Natural killer cell (primary cell): ENCODE measurements at places on chromosomes 5 and 9. TPM values are rescaled to one million over a fixed set of nuclear protein-coding genes. Genes with fewer than 3 reads are reported as not detected.

DNA sequence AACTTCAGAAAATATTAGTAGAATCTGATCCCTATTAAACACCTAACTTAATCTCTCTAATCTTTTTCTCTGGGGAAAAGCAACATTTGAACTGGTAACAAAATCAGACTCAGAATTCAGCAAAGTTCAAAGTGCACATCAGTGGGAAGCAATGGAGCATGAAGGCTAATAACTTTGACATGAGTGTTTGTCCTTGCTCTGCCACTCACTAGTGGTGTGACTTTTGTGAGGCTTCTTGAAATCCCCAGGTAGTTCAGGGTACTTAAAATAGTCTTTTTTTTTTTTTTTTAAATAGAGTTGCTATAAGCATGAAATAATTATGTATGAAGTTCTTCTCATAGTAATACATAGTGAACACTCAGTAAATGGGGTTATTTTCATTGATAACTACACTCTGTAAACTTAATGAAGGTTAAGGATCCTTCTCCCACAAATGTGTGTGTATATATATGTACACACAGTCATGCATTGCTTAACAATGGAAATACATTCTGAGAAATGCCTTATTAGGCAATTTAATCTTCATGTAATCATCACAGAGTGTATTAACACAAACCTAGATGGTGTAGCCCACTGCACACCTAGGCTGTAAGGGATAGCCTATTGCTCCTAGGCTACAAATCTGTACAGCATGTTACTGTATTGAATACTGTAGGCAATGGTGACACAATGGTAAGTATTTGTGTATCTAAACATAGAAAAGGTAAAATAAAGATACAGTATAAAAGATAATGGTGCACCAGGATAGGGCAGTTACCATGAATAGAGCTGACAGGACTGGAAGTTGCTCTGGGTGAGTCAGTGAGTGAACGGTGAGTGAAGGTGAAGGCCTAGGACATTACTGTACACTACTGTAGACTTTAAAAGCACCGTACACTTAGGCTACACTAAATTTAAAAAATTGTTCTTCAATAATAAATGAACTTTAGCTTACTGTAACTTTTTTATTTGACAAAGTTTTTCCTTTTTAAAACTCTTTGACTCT is 73.3 kb upstream of the HMHB1 start:
- no peaks in the 10 kb centered on the region for H3K36me3 ChIP-seq
- no peaks in the 10 kb centered on the region for H3K27me3 ChIP-seq
- no peak for DNase-seq
- no peak overlapping the region for H3K4me3 ChIP-seq

- H3K36me3 ChIP-seq: no peaks in the 10 kb centered on the region
- H3K27ac ChIP-seq: no peak overlapping the region
- no peak overlapping the region for H3K4me3 ChIP-seq
- no peaks in the 10 kb centered on the region for H3K27me3 ChIP-seq
- DNase-seq: no peak
- H3K4me1 ChIP-seq: no peaks in the 10 kb centered on the region
These were observed 128.5 kb downstream of the LURAP1L start for GRCh38 chr9:12903316-12903715.

DNA sequence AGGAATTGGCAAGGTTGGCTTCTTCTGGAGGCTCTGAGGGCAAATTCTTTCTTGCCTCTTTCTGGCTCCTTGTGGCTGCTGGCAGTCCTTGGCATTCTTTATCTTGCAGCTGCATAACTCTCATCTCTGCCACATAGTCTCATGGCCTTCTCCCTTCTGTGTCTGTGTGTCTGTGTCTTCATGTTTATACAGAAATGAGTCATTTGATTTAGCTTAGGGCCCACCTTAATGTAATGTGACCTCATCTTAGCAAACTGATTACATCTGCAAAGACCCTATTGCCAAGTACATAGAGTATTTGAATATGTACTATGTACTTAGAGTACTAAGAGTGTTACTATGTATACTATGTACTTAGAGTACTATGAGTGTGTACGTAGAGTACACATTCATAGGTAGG is 122.5 kb downstream of the RFK start:
- H3K4me3 ChIP-seq: no peak overlapping the region
- no peak overlapping the region for H3K27ac ChIP-seq
- no peak for DNase-seq
- H3K4me1 ChIP-seq: no peaks in the 10 kb centered on the region
- H3K36me3 ChIP-seq: no peaks in the 10 kb centered on the region
- no peaks in the 10 kb centered on the region for H3K27me3 ChIP-seq

DNA sequence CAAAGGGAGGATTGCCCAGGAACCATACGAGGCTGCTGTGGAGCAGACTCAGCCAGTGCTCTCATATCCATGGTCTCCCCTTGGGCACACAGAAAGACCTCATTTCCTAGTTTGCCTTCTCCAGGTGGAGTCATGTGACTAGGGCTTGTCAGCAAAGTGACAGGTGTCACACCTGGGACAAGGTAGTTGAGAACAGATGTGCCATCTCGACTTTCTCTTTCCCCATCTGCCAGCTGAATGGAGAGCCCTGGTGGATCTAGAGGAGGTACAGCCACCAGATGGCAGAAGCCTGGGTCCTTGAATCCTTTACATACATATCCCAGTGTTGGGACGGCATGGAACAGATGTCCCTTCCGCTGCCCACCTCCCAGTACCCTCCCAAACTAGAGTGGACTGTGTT is 42.9 kb upstream of the ALDOB start:
- no peak overlapping the region for H3K4me3 ChIP-seq
- no peak overlapping the region for H3K27ac ChIP-seq
- no peak for DNase-seq

DNA sequence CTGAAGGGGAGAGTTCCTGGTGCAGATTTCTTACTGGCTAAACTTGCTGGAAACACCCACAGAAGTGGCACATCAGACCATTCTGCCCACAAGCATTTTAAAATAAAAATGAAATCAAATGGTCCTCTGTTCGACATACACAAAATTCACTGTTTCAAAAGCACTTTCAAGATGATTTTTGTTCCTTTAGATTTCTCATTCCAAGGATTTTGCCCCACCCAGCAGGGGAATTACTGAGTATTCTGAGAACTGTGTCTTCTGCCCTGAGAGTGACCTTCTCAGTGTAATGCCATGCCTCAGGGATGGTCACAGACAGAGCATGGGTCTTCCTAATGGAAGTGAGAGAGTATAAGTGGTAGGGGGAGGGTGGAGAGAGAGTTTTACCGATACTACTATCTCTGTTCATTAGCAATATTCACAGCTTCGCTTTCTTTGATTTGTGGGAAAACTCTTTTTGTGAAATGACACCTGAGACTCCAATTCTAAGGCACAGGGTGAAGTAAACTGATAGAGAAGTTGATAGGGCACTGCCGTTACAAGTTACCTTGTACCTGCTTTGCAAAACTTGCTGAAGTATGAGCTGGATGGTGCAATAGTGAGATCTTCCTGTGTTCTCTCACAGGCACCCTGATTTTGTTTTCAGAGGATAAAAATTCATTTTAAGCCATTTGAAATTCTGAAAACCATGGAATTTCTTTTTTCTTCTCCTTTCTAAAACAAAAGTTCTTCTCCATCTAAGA is 95.8 kb upstream of the CD180 start:
- H3K27me3 ChIP-seq: no peaks in the 10 kb centered on the region
- no peak overlapping the region for H3K27ac ChIP-seq

- H3K27me3 ChIP-seq: no peaks in the 10 kb centered on the region
- H3K36me3 ChIP-seq: no peaks in the 10 kb centered on the region
- no peak overlapping the region for H3K4me3 ChIP-seq
- H3K27ac ChIP-seq: peak overlapping the region; percentile 90
These were observed 226.5 kb upstream of the MAP3K1 start for GRCh38 chr5:56588636-56589480.

DNA sequence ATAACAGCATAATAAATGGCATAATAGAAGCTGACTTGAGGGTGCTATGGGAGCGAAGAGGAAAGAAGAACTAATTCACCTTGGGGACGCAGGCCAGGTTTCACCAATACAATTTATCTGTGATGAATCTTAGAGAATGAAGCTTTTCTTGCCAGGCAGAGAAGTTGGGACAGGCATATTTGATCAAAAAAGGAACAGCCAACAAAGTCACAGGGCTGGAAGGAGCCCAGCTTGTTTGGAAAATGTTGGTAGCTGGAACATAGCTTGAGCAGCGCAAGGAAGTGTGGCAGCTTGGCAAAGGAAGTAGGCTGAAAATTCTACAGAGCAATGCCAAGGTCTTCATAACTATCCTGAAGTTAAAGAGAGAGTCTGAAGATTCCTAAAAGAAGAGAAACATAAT is 181.5 kb upstream of the OR13F1 start:
- H3K4me3 ChIP-seq: no peak overlapping the region
- no peaks in the 10 kb centered on the region for H3K27me3 ChIP-seq
- DNase-seq: no peak
- no peaks in the 10 kb centered on the region for H3K36me3 ChIP-seq

DNA sequence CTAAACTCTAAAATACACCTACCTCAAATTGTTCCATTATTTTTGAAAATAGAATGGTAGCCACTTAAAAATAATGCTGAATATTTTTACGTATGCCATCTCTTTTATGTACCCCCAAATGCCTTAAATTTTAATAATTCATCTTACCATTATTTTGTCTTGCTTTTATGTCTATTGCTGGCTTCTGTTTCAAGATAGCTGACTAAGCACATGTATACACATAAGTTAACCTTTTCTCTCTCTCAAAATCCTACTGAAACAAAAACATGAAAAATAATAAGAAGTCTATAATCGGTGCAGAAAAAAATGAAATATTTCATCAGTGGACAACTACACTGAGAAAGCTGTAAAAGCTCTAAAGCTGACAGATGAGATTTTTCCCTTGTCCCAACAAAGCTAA is 652.0 kb upstream of the ZNF608 start:
- H3K27ac ChIP-seq: no peak overlapping the region
- no peaks in the 10 kb centered on the region for H3K4me1 ChIP-seq
- H3K27me3 ChIP-seq: no peaks in the 10 kb centered on the region
- no peak overlapping the region for H3K4me3 ChIP-seq
- H3K36me3 ChIP-seq: no peaks in the 10 kb centered on the region

The PCDHGA7 gene
- total RNA-seq: not detected

- DNase-seq: no peak
- H3K27me3 ChIP-seq: no peaks in the 10 kb centered on the region
These were observed 71.4 kb upstream of the COL5A1 start for GRCh38 chr9:134570151-134570621.

The PCDHGA10 gene
- total RNA-seq: 2.6 TPM

The LECT2 gene
- total RNA-seq: not detected
